GM23338 (cell line): ENCODE measurements at places on chromosomes 11 and 22. TPM values are rescaled to one million over a fixed set of nuclear protein-coding genes. Genes with fewer than 3 reads are reported as not detected.

- DNase-seq, result no peak
Observed at GRCh38 chr11:36487619-36488018, 22.5 kb downstream of the TRAF6 start.

- DNase-seq, result no peak
Observed at GRCh38 chr11:84866922-84867321, 760.2 kb downstream of the DLG2 start.

BIRC3 gene
- 0.03 TPM in 1 of 2 replicates, not detected in the other for total RNA-seq

- DNase-seq, result no peak
Observed at GRCh38 chr11:38835966-38836365, 2237.9 kb upstream of the RAG2 start.

DNA sequence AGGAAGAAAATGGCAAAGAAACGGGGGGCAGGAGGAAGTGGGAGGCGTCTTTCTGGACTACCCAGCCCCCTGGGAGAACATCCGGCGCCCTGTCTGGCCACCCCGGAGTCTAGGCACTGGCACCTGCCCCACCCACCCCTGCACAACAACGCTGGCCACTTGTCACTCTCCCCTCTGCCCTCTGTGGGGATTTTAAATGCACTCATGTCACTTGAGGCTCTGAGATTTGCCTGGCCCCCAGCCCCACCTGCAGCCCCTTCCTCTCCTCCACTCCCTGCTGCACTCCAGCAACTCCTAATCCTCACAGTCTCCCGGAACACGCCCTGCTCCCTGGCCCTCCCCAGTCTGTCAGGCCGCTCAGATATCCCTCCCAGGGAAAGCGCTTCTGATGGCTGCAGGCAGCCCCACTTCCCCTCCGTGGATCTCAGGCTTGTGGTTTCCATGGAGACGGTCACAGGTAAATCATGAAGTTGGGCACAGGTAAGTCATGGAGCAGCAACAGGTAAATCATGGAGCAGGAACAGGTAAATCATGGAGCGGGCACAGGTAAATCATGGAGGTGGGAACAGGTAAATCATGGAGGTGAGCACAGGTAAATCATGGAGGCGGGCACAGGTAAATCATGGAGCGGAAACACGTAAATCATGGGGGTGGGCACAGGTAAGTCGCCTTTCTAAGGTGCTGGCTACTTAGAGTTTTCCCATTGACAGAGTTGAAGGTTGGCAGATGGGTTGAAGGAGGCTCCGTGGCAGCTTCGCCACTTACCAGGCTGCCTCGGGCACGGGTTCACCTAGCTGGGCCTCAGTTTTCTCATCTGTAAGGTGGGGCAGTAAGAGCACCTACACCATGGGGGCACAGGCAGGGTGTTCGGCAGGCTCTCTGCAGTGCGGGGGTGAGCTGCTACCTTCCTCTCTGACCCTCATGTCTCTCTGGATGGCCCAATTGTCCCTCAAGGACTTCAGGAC, 79.0 kb upstream of the SHISAL1 start:
- DNase-seq, result peak; percentile 47

LRRN4CL gene
- 0.12 and 0.21 TPM in 2 replicates for total RNA-seq

SYT8 gene
- not detected in 2 replicates for total RNA-seq

DNA sequence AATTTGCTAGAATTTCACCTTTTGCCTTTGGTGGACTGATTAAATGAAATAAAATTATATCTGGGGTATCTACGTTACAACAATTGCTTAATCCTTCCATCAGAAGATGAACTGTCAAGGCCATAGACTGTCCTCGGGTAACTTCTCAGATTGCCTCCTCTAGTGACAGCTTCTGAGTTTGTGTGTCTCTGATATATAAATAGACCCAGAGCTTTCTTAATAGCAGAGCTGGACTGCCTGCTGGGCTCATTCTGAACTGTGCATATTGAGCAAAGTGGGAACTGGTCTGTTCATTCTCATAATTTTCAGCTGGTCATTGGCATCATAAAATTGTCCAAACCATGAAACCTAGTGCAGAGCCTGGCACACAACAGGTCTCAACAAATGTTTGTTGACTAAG, 99.1 kb upstream of the GRAMD1B start:
- DNase-seq, result no peak

OR52E2 gene
- not detected in 2 replicates for total RNA-seq

DNA sequence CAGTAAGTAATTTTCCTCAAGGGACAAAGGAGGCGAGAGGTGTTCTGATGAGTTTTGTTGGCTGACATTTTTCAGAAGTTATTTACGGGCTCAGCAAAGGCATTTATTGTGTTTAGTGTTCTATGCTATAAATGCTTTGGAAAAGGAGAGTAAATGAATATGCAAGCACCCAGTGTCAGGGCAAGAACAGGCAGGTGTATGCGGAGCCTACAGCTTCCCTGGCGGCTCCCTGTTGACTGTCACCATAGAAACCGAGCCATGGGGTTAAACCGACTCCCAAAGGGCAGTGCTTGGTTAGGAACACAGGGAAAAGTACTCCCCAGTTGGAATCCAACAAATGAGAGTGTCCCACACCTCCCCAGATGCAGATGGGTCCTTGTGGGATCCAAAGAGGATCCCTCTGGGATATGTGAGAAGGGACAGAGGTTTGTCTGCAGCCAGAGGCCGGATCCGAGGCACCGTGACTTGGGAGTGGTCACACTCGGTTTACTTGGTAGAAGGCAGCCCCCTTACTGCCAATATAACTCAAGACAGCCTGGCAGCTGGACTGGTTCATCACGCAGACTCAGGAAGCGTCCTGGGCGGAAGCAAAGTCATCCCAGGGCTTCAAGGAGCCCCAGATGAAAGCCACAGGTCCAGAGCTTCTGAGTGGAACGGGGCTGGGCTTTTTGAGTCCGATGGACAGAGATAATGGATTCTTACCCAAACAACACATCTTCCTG, 329.7 kb downstream of the CTTN start:
- DNase-seq, result no peak

DNA sequence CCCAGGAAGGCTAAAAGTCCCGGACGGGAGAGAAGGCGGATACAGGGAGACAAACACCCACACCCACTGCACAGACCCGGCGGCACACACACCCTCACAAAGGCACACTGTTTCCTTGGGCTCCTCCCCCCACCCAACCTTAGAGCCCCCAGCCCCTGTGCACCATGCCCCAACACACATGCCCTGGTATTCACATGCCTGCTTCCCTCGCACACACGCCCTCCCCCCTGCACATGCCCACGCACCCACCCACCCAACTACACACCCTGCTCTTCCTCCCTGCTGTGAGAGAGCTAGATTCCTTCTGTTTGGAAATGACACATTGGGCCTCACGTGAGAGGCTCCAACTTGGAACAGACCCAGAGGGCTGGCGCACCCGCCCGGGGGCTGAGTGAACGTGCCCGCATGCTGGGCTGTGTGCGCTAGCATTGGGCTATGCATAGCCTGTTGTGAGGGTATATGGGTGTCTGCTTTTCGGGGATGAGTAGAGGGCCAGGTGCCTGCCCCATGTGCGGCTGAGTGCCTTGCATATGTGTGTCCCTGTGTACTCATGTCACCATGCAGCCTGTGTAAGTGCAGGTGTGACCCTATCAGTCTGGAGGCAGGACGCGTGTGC, 518 bp upstream of the CHRM1 start:
- no peak for DNase-seq

- DNase-seq, result no peak
Observed at GRCh38 chr22:20315337-20316216, 4.3 kb downstream of the DGCR6L start.

WNT7B gene
- 0.10 and 3.0 TPM in 2 replicates for total RNA-seq

DNA sequence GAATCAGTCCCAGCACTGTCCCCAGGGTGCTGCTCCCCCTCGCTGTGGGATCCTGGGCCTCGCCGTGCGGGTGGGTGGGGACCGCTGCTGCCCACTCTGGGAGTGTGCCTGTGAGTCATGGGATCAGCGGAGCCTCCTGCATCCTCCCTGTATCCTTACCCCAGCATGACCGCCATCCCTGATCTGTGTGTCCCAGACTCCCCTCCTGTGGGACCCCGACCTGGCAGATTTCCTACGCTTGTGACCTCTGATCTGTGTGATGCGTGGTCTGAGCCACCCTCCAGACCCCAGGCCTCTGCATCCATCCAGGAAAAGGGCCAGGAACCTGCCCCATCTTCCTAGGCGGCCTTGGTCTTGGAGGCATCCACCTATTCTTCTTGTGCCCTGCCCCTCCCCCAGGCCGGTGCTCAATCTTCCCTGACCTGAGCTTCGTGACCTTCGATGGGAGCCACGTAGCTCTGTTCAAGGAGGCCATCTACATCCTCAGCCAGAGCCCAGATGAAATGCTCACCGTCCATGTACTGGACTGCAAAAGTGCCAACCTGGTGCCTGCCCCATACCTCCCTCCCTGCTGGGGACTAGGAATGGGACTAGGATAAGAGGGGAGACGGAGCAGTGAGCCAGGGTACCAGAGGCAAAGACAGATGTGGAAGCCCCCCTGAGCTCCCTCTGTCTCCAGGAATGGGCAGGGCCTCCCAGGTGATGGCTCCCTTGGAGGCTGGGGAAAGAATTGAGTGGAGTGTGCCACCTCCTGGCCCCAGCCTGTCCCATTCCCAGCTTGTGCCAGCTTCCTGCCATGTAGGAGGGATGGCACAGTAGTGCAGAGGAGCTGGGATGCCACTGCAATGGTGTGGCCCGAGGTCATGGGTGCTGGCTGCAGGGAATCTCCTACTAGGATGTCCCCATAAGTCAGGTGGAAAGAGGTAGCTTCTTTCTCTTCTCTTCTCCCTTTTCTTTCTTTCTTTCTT, 65.4 kb downstream of the OTOG start:
- no peak for DNase-seq

DNA sequence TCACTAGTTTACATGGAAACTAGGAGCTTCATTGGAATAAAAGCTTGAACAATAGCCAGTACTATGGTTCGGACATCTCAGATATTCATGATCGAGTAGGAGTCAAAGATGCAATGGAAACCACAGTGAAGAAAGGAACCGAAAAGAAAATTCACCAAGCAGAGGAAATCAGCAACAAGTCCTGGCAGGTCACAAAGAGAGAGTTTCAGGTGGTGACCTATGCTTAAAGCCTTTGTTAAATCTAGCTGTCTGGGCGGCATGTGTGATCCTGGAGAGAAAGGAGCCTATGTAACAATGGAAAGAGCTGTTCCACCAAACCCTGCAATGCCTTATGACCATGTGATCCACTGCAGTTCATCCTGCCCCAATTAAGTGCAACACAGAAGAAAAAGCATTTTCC, 68.9 kb upstream of the POU2AF2 start:
- no peak for DNase-seq

DNA sequence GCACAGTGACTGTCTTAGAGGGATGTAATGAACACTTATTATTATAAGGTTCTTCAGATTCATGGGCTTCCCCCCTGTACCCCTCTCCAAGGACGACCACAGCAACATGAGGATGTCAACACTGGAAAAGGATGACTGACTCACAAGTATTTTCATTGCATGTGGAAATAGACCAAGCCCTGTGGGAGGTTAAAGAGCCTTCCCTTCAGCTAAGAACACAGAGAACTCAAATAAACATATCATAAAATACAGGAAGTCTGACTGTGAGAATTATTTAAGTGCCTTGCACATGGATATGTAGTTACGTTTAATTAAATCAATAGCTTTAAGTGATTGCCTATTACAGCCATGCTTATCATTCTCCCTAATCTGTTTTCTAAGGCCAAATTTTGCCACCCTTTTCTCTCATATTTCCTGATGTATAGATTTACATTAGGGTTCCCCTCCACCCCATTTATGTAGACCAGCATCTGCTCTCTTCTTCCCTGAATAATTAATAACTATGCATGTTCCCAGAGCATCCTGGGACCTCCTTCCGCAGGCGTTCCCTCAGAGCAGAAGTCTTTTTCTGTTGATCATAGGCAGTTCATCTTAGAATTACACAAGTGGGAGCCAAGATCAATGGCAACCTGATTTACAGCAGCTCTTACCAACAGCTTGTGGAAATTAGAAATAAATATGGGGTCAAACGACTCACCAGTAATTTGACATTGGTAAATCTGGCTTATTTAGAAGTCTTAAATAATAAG, 226.9 kb downstream of the OPCML start:
- DNase-seq, result no peak

SVIP gene
- 4.1 and 5.4 TPM in 2 replicates for total RNA-seq

- DNase-seq, result peak; percentile 64
Observed at GRCh38 chr11:110830344-110830743, 118.1 kb upstream of the ARHGAP20 start.
